ENCODE measurements at places on chromosomes 12 and 14.

- no peak for DNase-seq
Measured at GRCh38 chr14:63773504-63773903, 45.6 kb upstream of the SGPP1 start.

- peak; percentile 80 for DNase-seq
Measured at GRCh38 chr12:12645485-12645884, 33.8 kb downstream of the CREBL2 start.

DNA sequence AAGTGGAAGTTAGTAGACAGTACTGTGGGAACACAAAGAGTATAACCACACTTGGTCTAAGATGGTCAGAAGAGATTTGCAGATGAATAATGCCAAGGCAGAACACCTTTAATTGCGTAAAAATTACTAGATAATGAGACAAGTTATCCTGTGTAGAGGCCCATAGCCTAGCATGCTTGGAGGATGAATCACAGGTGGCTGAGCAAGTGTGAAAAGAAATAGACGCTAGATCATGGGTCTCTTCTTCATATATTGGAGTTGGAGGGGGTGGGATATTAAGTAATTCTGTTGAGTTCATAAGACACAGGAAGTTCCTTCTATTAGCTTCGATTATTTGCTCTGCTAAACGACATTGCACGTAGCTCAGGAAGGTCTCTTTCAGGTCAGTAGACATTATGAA lies 454.3 kb upstream of the LMO3 start:
- DNase-seq, result no peak

DNA sequence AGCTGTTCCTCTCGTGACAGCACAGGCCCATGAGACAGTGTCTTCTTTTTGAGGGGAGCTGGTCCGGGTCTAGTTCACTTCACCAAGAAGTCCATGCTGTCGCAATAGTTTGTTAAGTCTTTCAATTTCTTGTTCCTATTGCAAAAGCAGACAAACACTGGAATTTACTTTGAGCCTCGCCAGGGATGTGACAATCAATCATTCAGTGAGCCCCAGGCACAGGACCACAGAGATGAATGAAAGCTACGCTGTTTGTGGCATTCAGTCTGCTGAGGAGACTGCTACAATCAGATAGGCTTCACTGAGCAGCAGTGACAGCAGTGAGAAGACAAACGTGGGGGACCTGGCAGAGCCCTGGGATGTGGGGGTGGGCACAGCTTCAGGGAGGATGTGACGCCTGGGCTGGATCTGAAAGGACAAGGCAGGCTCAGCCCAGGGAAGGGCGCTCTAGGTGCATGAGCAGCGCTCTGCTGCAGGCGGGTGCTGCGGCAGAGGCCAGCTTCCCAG lies 35.5 kb downstream of the TCTN1 start:
- DNase-seq, result no peak

GRCh38 chr14:35958499-35958898 lies 132.4 kb downstream of the BRMS1L start:
- DNase-seq, result no peak

- no peak for DNase-seq
Measured at GRCh38 chr14:38209572-38210557, 2.2 kb downstream of the SSTR1 start.

DNA sequence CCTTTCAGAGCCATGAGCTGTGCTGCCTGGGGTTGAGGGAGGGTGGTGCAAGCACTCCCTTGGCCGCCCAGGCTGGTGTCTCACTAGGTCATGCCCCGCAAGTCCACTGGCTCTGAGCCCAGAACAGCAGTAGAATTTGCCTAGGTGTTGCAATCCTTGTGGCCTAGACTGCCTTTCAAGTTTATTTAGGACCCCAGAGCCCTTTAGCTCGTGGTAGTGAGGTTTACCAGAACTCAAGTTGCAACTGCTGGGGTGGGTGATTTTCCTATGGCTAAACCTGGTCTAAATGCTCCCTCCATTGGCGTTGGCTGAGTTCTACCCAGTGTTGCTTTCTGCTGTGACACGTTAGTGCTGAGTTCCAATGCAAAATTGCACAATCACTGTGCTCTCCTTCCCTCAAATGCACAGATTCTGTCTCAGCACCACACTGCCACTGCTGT lies 287.2 kb downstream of the BCAT1 start:
- no peak for DNase-seq

- no peak for DNase-seq
Measured at GRCh38 chr12:18926188-18926587, 188.3 kb downstream of the CAPZA3 start.

- DNase-seq, result no peak
Measured at GRCh38 chr12:132450418-132451171, 39.4 kb upstream of the FBRSL1 start.

- no peak for DNase-seq
Measured at GRCh38 chr14:54610051-54610977, 43.4 kb downstream of the SAMD4A start.

- no peak for DNase-seq
Measured at GRCh38 chr14:94175011-94175745, 1.1 kb downstream of the PPP4R4 start.

DNA sequence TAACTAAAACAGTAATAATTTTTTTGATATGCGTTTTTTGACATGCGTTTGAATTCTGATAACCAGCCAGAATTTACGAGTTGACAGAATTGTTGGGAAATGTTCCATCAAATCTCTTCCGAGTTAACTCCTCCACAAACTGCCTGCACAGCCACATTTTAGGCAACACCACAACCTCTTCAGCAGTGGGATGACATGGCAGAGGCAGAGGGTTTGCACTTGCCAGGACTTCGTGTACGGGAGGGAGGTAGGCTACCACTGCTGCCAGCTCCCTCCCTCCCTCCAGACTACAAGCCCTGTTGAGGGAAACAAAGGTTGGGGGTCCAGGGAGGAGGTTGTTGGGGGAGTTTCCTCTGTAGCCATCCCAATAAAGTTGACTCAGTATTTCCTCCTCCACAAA lies 14.5 kb upstream of the ACTR6 start:
- DNase-seq, result no peak

DNA sequence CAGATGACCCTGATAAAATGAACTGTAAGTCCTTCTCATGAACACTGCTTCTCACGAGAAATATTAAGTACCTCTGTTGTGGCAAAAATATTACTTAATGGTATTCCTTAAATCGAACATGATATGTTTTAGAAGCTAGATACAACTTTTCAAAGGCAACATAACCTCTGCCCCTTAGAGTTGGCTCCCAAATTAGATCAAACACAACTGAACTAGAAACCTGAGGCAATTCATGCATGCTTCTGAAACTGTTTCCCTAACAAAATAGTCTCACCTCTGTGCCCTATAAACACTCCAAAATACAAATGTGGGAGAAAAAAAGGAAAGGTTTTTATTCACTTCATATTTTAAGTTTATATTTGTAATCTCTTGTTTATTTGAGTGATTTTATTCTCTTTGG lies 121.6 kb downstream of the SLC16A7 start:
- no peak for DNase-seq

DNA sequence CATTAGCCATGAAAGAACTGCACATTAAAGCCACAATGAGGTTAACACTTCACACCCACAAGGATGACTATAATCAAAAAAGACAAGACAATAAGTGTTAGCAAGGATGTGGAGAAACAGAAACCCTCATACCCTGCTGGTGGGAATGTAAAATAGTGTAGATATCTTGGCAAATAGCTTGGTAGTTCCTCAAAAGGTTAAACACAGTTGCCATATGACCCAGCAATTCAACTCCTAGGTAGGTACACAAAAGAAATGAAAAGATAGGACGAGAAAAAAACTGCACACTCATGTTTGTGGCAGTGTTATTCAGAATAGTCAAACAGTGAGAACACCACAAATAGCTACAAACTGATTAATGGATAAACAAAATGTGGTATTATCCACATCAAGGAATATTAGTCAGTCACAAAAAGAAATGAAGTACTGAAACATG lies 93.5 kb downstream of the ATXN2 start:
- DNase-seq, result peak; percentile 30

GRCh38 chr14:92360651-92361370 lies 37.8 kb downstream of the SLC24A4 start:
- DNase-seq, result no peak

- DNase-seq, result no peak
Measured at GRCh38 chr14:76181546-76181945, 29.8 kb downstream of the GPATCH2L start.

DNA sequence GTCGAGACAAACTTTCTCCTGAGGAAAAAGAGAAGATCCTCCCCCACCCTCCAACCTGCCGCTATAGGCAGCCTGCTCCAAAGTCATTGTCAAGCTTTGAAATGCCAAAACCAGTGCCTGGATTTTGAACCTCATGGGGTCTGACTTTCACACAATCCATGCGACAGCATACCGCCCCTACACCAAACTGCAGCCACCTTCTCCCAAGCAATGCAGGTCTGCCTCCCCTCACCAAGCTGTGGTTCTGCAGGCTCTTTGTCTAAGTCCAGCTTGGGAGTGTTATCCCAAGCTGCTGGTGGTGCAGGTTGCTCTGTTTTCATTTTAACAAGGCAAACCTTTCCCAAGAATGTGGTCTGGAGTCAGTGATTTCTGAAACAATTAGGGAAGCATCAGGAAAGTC lies 12.4 kb downstream of the TBX5 start:
- no peak for DNase-seq

DNA sequence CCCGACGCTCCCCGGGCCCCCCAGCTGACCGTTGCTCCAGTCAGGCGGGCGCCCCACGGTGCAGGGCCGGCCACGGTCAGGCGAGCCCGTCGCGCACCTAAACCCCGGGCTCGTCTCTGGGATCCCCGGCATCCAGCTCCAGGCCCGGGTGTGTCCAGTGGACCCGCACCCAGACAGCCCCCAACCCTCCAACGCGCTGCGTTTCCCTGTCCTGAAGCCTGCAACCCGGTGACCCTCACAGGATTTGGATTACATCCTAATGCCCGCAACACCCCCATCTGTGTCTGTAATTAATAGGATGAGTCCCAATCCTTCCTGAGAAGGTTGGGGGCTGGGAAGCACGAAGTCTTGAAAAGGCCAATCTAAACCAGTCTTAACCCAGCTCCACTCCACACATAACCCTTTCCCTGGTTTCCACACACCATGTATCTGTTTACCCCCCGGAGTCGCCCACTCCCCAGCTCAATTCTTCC lies 10.4 kb downstream of the CPNE6 start:
- no peak for DNase-seq

DNA sequence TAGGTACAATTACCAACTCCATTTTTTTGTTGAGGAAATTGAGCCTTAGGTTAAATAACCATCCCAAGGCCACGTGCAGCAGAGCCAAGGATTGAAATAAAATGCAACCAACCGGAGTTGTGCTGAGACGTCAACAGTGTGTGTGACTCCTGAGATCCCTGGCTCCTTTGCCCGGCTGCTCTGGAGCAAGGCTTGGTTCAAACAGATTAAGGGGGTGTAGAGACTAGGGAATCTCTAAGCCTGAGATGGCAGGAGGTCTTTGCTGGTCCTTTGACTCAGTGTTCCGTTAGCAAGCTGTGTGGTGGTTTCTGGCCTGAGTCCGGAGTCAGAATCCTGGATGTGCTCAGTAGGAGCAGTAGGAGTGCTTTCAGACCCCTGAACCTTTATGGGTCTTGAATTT lies 1.4 kb upstream of the SLC8A3 start:
- no peak for DNase-seq

GRCh38 chr14:95431199-95432143 lies 85.0 kb downstream of the SYNE3 start:
- peak; percentile 12 for DNase-seq

- DNase-seq, result no peak
Measured at GRCh38 chr14:32217301-32217700, 14.2 kb upstream of the RNU6-8 start.

DNA sequence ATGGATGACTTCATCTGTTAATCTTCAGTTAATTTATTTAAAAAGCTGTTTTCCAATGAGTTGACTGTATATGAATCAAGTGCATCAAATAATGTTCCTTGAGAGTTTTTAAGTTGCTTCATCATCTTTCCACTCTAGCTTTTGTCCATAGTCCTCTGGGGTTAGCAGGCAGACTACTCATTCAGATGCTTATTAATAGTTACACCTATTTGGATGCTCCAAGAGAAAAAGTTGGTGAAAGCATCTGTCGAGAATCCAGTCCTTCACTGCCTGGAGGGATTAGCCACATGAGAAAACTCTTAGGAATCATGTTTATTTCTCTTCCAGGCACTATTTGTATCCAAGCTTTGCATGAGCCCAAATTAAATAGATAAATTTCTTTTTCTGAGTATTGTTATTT lies 70.2 kb downstream of the DACT1 start:
- DNase-seq, result no peak

DNA sequence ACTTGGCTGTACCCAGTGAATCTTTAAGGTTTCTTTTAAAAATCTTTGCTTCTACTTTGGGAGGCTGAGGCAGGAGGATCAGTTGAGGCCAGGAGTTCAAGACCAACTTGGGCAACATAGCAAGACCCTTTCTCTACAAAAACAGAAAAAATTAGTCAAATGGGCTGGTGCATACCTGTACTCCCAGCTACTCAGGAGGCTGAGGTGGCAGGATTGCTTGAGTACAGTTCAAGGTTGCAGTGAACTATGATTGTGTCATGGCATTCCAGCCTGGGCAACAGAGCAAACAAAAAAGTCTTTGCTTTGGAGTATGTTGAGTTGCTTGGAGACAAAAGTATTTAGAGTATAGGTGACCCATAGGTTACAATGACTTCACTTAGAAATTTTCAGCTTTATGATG lies 6.2 kb upstream of the DDX55 start:
- no peak for DNase-seq

- DNase-seq, result peak; percentile 95
Measured at GRCh38 chr12:76031414-76032042, at the start of gene PHLDA1. PHLDA1 (minus strand) TSS chr12:76031776.

GRCh38 chr14:56808110-56808382 lies 2.2 kb downstream of the OTX2 start:
- no peak for DNase-seq

- no peak for DNase-seq
Measured at GRCh38 chr14:102985665-102986064, 63.2 kb downstream of the AMN start.

GRCh38 chr12:45292486-45293195 lies 76.7 kb downstream of the ANO6 start:
- no peak for DNase-seq

DNA sequence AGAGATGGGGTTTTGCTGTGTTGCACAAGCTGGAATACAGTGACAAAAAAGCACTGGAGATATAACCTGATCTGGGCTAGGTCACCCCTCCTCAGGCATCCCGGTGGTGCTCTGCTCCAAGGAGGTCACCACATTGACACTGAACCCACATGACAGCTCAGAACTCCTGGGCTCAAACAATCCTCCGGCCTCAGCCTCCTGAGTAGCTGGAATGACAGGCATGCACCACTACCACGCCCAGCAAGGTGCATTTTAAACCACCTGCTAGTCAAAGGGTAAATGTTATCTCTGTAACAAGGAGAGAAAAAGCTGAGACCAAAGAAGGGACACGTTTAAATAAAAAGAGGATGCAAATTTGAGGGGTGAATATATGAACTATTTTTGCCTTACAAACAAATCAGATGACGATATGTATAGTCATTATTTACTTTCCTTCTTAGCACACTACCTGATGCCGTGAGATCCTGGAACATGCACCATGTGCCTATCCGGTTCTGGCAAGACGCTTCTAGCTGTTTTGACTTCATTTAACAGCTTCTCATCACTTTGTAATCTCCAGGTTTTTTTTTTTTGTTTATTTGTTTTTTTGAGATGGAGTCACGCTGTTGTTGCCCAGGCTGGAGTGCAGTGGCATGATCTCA lies 135.1 kb downstream of the PPM1H start:
- DNase-seq, result no peak

- no peak for DNase-seq
Measured at GRCh38 chr14:51811706-51812105, 48.7 kb upstream of the GNG2 start.

All from CD4-positive, alpha-beta T cell treated with Interleukin-10 for 1 hour (primary cell).